ENCODE measurements at places on chromosomes 3 and 15. TPM values are rescaled to one million over a fixed set of nuclear protein-coding genes. Genes with fewer than 3 reads are reported as not detected.

DNA sequence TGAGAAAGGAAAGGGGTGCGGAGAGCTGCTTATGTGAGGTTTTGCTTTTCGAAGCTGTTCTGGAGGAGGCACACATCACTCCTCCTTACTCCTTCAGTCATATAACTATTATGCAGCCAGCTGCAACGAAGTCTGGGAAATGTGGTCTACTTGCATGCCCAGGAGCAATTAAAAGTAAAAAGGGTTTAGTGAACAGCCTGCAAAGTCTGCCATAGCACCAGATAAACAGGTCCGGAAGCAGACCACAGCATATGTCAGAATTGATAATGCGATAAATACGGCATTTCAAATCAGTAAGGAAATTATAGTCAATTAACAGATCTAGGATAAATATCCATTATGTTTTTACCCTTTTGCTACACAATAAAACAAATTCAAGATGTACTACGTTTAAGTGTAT lies 99.5 kb downstream of the POLR2M start:
- no peak for DNase-seq

Gene IL20RB
- polyA plus RNA-seq, result 0.29 TPM

GRCh38 chr3:10198761-10199649 lies 34.3 kb downstream of the IRAK2 start:
- DNase-seq, result no peak

GRCh38 chr15:74264081-74264501 lies 28.0 kb downstream of the CCDC33 start:
- no peak for DNase-seq

DNA sequence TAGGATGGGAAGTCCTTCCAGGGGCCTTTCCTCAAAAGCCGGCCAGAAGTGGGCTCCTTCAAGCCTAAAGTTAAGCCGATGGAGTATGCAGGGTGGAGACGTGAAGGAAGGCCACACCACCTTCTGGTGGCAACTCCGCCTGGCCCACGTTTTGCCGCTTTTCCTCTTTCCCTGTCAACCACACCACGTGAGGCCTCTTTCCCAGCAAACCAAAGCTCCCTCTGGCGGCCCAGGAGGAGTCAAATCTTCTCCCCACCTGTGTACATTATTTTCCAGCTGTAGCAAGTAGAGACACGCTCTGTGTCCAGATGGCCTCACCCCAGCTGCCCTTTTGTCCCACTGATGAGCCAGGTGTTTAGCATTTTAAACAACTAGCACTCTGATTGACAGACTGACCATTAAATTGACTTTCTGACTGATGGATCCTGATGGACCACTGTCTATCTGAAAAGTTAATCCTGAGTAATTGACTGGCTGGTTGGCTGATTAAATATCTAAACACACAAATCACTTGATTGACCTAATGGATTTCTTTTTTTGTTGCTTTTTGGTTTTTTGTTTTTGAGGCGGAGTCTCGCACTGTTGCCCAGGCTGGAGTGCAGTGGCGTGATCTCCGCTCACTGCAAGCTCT lies 59.6 kb upstream of the ZBTB38 start:
- no peak for DNase-seq

Gene MFAP1
- polyA plus RNA-seq, result 65.0 TPM

- DNase-seq, result no peak
Measured at GRCh38 chr3:151827816-151828215, 13.9 kb downstream of the AADAC start.

GRCh38 chr3:88528494-88528893 lies 378.7 kb downstream of the C3orf38 start:
- no peak for DNase-seq

GRCh38 chr15:98548139-98548971 lies 100.0 kb upstream of the IGF1R start:
- no peak for DNase-seq

Gene ONECUT1
- polyA plus RNA-seq, result 0.35 TPM

GRCh38 chr3:61564395-61565059 lies 3.2 kb downstream of the PTPRG start:
- no peak for DNase-seq

- no peak for DNase-seq
Measured at GRCh38 chr3:74332165-74332564, 282.3 kb downstream of the CNTN3 start.

GRCh38 chr3:141071681-141072260 lies 20.6 kb downstream of the SPSB4 start:
- DNase-seq, result no peak

DNA sequence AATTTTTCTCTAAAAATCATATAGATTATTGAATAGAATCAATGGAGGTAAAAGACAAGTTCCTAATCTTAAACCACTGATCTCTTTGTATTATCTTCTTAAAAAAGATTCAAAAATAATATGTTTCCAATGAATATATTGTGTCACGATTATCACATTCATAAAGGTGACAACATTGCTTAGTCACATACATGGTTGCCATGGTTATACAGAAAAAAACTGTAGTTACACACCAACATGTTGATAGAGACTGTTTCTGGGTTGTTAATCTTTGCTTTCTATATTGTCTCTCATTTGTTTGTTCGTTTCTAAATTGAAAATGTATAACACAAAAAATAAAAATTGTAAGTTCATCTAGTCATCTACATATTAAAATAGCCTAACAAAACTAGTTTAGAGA lies 376.0 kb upstream of the ALCAM start:
- no peak for DNase-seq

Gene COL8A1
- polyA plus RNA-seq, result 6.8 TPM

Gene LDHAL6B
- polyA plus RNA-seq, result 0.52 TPM

Gene PLCB2
- 13.2 TPM for polyA plus RNA-seq

- DNase-seq, result peak; percentile 59
Measured at GRCh38 chr15:100438570-100438969, 90.2 kb downstream of the CERS3 start.

GRCh38 chr3:183913580-183913920 lies 28.9 kb upstream of the PARL start:
- DNase-seq, result no peak

Gene LHFPL4
- 0.03 TPM for polyA plus RNA-seq

GRCh38 chr15:89383365-89384175 lies 48.9 kb upstream of the POLG start:
- peak; percentile 53 for DNase-seq

DNA sequence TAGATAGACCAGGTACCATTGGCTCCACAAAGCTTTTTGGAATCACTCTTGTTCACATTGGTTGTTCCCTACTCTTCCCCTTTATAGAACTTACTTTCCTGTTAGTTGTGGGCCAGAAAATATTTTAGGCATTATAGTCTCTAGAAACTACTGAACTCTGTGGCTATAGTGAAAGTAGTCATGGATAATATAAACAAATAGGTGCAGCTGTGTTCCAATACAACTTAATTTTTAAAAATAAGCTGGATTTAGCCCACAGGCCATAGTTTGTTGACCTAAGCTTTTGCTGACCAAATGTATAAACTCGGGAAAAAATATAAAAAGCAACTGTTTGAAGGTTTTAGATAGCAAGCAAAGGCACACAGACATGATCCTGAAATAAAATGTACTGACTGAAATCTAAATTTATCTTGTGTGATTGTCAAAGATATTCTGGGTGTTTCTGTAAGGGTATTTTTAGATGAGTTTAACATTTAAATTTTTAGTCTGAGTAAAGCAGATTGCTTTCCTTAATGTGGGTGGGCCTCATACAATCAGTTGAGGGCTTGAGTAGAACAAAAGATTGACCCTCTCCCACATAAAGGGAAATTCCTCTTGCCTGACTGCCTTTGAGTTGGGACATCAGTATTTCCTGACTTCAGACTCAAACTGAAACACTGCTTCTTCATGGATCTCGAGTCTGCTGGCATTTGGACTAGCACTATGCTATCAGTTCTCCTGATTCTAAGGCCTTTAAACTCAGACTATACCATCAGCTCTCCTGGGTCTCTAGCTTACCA lies 13.2 kb downstream of the IQCB1 start:
- DNase-seq, result no peak

GRCh38 chr3:123329636-123330340 lies 119.1 kb downstream of the ADCY5 start:
- no peak for DNase-seq

GRCh38 chr3:174821477-174821876 lies 37.7 kb upstream of the NAALADL2 start:
- DNase-seq, result no peak

- no peak for DNase-seq
Measured at GRCh38 chr3:100316641-100317069, 17.9 kb upstream of the NIT2 start.

DNA sequence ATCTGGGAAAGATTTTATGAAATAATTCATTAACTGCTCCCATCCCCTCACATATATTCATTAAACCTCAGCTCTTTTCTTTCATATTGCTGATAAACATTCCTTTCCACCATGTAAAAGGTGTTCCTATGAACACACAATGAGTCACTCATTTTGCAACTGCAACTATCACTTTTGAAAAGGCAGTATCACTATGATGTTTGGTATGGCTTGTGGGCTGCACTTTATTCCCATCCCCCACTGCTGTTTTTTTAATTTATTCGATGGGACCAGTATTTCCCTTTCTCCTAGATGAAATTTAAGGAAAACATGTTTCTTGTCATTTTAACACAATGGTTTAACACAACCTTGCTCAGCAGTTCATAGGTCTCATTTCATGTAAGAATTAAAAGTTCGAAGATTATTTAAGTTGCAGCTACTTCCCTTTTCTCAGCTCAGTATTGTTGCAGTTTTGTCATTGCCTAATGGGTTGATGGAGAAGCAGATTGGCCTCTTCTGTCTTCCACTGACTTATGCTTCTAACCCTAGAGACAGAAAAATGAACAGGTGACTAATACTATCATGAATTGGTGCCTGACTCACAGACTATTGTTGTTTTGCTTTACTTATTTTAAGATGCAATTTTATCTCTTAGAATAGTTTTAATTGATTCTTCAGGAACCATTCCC lies 280.3 kb downstream of the ZPLD1 start:
- no peak for DNase-seq

DNA sequence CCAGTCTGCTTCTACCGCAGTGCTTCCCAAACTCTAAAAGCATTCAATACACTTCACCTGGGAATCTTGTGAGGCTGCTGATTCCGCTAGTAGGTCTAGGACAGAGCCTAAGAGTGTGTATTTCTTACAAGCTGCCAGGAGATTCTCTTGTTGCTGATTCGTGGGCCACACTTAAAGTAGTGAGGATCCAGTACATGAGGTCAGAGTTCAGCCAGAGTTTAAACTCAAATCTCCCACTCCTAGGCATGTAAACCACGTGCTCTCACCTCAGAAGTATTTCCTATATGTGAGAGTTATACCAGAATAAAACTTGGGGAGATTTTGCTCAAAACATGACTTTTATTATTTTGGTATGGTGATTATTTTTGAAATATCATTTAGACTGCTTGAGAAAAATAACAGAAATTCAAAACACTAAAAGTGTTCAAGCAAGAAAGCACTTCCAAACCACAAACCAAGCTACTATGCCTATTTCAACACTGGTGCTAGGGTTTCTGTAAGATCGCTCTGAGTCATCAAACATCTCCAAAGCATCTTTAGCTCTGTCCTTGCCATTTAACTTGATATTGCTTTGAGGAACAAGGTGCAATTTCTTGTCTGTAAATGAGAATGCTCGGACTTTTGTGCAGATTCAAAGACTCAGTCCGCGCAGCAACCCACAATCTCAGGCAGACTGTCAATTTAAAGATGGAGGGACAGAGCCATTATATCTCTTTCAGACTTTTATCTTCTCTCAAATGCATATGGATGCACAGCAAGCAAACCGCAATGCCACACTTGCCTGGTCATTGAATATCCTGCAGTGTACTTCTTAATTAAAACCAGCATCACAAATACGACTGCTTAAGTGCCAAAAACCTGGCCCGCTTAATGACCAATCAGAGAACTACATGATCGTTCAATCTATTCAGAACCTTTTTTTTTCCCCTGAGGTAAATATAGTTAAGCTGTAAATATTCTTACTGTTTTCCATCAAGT lies 59.8 kb downstream of the AGTR1 start:
- no peak for DNase-seq

GRCh38 chr3:178097576-178097975 lies 438.7 kb upstream of the KCNMB2 start:
- no peak for DNase-seq

- no peak for DNase-seq
Measured at GRCh38 chr3:108806316-108806715, 16.3 kb upstream of the TRAT1 start.

DNA sequence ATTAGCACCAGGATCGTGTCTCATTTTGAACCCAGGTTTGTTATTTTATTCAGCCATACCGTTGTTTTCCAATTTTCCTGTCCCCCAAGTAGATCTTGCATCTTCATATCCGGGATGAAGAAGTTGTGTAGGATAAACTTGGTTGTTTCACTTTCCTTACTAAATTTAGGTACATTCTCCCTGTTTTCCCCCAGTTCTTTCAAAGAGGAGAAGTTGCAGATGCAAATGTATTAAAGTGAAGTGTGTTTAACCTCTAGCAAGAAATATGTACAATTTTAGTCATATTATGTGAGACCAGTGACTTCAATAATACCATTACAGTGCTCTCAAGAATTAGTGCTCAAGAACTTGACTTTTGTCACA lies 1.3 kb downstream of the ATXN7 start:
- DNase-seq, result no peak

DNA sequence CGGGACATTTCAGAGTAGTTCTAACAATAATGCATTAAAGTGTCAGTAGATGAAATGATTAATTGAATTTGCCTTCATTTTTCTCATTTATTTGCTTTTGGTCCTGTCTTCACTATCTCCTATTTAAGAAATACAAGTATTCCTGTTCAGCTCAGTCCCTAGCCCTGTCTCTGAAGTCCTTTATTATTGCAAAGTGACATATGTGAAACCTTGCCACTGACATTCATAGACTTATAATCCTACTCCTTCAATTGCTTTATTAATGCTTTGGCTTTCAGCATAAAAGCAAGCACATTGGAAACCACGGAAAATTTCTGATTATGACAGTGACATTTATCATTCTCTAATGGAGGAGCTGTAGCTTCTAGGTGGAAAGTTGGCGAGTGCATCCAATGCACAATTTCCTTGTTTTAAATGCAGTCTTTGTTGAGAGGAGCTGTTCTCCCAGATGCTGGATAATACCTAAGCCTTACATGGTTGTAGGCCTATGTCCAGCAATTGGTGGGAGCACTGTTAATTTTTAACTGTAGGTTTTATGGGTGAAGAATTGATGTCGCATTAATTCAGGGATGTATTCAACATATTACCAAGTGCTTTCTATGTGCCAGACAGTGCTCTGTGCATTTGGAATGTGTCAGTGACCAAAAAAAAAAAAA lies 337.8 kb downstream of the FEZF2 start:
- no peak for DNase-seq

Gene TRPM1
- 0.14 TPM for polyA plus RNA-seq

Gene MORC1
- polyA plus RNA-seq, result 0.42 TPM

GRCh38 chr3:102148598-102149337 lies 286.0 kb upstream of the ZPLD1 start:
- DNase-seq, result no peak

GRCh38 chr3:191961022-191961421 lies 500.1 kb downstream of the PYDC2 start:
- no peak for DNase-seq

- no peak for DNase-seq
Measured at GRCh38 chr15:80161468-80162016, 8.7 kb downstream of the FAH start.

GRCh38 chr3:197522183-197522715 lies 33.5 kb downstream of the BDH1 start:
- DNase-seq, result no peak

GRCh38 chr15:91099616-91099994 lies 452 bp upstream of the SV2B start:
- peak; percentile 8 for DNase-seq

- no peak for DNase-seq
Measured at GRCh38 chr3:129838086-129838485, 55.4 kb downstream of the TMCC1 start.

GRCh38 chr3:50430191-50430590 lies 70.9 kb upstream of the TMEM115 start:
- DNase-seq, result no peak
